Right cardiac atrium (tissue), 5 donors: ENCODE measurements at places on chromosomes 2 and 18.

- DNase-seq = peak; percentile 65
Measured at GRCh38 chr2:9333591-9334171, 89.6 kb downstream of the ITGB1BP1 start.

DNA sequence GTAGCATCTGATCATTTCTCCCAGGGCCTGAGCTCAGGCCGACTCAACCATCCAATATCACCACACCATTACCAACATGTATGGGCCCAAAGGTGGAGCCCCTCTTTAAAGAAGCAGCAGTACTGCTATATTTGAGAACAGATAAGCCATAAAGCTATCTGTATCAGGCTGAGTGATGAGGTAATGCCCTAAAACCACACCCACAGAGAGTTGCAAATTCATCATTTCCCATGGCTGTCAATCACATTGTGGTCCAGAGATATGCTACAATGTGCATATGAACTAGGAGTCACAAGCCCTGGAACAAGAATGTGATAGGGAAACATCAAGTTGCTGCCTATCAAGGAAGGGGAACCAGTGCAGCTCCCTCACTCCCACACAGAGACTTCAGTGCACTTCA is 52.6 kb upstream of the GALNT13 start:
- DNase-seq = no peak

GRCh38 chr2:32699151-32699550 is 71.3 kb downstream of the TTC27 start:
- no peak for DNase-seq

- DNase-seq = no peak
Measured at GRCh38 chr2:88329815-88330603, 122.5 kb downstream of the FOXI3 start.

DNA sequence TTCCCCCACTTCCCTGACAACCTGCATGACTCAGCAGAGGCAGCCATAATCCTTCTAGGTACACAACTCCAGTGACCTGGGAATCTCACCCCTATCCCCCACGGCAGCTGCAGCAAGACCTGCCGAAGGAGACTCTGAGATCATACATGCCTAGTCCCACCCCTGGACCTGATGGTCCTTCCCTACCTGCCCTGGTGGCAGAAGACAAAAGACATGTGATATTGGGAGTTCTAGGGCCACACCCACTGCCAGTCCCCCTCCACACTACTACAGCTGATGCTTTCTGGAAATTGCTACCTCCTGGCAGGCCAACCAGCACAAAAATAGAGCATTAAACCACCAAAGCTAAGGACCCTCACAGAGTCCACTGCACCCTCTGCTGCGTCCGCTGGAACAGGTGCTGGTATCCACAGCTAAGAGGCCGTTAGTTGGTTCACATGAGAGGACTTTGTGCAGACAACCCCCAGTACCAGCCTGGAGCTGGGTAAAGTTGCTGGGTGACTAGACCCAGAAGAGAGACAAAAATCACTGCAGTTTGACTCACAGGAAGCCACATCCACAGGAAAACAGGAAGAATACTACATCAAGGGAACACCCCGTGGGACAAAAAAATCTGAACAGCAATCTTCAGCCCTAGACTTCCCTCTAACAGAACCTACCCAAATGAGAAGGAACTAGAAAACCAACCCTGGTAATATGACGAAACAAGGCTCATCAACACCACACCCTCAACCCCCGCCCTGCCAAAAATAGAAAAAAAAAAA is 12.5 kb downstream of the MARCO start:
- no peak for DNase-seq

- DNase-seq = no peak
Measured at GRCh38 chr18:45284174-45284573, 331.1 kb upstream of the SLC14A2 start.

- no peak for DNase-seq
Measured at GRCh38 chr18:7585276-7585670, 18.2 kb downstream of the PTPRM start.

GRCh38 chr2:192029089-192029488 is 165.6 kb downstream of the TMEFF2 start:
- no peak for DNase-seq

GRCh38 chr2:120465989-120466703 is 120.2 kb downstream of the INHBB start:
- no peak for DNase-seq

- no peak for DNase-seq
Measured at GRCh38 chr18:44741511-44741910, 60.8 kb downstream of the SETBP1 start.
